ENCODE measurements at places on chromosomes 5 and 9.

- no peak for DNase-seq
Measured at GRCh38 chr9:134360897-134361296, 34.6 kb downstream of the RXRA start.

- no peak for DNase-seq
Measured at GRCh38 chr9:109863961-109864360, 84.0 kb downstream of the PALM2AKAP2 start.

DNA sequence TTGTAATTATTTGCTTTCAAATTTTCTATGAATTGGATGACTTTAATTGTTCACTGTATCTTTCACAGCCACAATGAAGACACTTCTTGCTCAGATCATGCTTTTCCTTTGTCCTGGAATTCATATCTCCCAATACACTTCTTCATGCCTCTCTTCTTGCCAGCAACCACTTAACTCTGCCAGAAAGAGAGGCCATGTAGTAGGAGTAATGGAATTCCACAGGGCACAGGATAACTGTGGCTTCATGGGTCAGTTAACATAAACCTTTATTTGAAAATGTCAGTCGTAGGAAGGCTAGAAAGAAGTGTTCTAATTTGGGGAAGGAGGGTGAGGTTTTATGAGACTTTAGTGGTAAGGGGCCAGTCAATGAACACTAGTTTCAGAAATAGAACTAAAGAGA, 190.3 kb downstream of the TMEM167A start:
- DNase-seq = no peak

DNA sequence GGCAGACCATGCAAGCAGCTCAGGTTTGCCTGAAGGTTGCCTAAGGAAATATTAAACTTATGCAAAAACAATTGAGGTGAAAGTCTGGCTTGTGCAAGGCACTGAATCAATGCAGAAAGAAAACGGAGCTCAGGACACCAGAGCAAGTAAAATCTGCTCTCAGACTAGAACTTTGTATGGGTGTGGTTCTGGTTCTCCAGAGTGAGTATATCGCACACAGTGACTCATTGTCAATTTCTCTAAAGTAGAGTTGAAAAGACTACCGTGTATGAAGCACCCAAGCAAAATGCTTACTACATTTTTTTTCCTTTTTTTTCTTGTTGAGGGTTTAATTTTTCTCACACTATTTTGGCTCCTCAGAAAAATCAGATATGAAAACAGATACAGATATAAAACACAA, 650.3 kb upstream of the CDH10 start:
- DNase-seq = no peak

DNA sequence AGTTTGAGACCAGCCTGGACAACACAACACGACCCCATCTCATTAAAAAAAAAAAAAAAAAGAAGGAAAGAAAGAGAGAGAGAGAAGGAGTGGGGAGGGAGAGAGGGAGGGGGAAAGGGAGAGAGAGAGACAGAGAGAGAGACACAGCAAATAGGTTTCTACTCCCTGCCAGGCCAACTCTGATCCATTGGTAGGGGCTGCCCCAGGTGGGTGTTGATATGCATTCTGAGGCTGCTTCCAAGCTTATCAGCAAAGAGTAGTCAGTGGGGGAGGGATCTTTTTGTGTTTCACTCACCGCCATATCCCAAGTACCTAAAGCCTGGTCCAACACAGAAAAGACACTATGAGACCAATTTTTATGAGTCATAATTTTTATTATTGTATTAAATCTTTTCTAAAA, 57.0 kb upstream of the SAP30L start:
- DNase-seq = no peak

- no peak for DNase-seq
Measured at GRCh38 chr5:153880106-153880505, 158.6 kb downstream of the FAM114A2 start.

DNA sequence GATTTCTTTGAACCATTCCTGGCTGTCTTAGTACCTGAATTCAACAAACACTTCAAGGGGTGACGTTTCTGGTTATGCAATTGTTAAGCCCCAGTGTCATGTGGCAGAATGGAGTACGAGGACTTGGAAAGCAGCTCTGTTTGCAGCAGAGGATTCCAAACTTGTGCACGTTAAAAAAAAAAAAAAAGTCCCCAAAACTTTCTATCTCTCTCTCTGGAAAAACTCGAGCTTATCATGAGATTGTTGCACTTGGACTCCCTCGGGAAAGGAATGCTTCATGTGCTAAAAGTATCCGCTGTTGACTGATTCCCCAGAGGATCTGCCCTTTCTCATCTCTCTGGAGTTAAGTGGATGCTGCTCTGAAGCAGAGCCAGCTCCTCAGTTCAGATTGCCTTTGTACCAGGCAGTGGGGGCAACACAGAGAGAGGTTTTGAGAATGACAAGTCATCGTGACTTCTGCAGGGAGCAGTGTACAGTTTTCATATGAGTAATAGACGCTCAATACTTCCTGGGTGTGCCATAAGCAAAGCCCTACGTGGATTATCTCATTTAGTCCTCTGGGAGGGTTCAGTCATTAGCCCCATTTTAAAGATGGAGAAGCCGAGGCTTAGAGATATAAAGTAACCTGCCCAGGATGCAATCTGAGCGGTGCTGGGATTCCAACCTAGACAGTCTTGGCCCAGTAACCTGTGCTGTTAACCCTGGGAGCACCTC, 28.1 kb downstream of the TMOD1 start:
- peak; percentile 55 for DNase-seq

DNA sequence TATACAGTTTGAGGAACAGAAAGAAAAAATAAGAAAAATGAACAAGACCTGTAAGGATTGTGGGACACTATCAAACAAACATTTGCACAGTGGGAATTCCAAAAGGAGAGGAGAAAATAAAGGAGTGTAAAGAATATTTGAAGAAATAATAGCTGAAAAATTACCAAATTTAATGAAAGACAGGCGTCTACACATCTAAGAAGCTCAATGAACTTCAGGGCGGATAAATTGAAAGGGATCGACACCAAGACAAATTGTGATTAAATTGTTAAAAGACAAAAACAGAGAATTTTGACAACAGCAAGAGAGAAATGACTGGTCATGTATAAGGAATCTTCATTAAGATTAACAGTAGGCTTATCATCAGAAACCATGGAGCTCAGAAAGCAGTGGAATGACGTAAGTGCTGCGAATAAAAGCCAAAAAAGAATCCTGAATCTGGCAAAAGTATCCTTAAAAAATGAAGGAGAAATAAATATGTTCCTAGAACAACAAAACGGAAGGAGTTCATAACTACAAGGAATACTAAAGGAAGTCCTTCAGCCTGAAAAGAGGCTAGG, 3.5 kb upstream of the SLC38A9 start:
- DNase-seq = no peak

DNA sequence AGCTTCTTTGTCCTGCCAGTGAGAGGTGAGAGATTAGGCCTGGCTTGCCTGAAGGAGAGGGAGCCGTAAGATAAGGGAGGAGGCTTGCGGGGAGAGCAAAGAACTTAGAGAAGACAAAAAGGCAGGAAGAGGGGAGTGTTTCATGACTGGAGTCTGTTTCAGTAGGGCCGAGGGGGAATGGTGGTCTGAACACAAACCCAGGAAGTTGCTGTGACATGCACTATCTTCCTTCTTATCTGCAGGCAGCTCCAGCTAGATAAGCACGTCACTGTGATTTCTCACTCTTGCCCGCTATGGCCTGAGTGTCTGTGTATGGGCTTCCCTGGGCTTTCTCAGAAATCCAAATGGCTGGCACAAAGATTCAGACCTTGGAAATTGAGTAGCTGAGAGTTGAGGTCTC, 307.5 kb upstream of the CLINT1 start:
- DNase-seq = no peak

- no peak for DNase-seq
Measured at GRCh38 chr5:159095151-159095721, 4.5 kb downstream of the EBF1 start.

GRCh38 chr9:76366275-76366674, 28.0 kb downstream of the RFK start:
- DNase-seq = no peak

DNA sequence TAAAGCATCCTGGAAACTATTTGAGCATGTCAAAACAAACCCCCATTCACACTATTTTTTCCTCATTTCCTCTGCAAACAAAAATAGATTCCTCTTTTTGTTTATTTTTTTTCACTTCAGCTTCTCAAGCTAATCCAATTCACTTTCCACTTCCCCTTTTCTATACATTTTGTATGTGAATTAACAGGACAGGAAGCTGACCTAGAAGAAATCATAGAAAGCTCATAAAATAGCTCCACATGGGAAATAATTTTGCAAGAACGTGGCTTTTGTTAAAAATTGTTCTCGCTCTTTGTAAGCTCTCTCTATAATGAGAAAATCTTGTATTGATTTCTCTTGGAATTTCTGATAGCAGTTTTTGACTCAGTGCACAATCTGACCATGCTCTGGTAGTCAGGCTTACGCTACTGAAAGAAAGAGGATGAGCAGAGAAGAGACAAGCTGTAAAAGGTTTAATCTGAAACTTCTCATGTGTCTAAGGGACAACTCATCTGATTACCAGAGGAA, 215.8 kb downstream of the ADAMTS12 start:
- no peak for DNase-seq

GRCh38 chr9:4973902-4974301, 11.2 kb upstream of the JAK2 start:
- DNase-seq = no peak

GRCh38 chr9:115115117-115115880, 2.7 kb downstream of the TNC start:
- no peak for DNase-seq

GRCh38 chr5:139696894-139697658, 48.9 kb downstream of the CXXC5 start:
- DNase-seq = peak; percentile 51

Data from HCEC 1CT (cell line).